Mucosa of gallbladder (tissue), 1 donor: ENCODE measurements at places on chromosomes 12 and 14.

- DNase-seq = no peak
Measured at GRCh38 chr12:25797386-25797785, 161.1 kb upstream of the RASSF8 start.

DNA sequence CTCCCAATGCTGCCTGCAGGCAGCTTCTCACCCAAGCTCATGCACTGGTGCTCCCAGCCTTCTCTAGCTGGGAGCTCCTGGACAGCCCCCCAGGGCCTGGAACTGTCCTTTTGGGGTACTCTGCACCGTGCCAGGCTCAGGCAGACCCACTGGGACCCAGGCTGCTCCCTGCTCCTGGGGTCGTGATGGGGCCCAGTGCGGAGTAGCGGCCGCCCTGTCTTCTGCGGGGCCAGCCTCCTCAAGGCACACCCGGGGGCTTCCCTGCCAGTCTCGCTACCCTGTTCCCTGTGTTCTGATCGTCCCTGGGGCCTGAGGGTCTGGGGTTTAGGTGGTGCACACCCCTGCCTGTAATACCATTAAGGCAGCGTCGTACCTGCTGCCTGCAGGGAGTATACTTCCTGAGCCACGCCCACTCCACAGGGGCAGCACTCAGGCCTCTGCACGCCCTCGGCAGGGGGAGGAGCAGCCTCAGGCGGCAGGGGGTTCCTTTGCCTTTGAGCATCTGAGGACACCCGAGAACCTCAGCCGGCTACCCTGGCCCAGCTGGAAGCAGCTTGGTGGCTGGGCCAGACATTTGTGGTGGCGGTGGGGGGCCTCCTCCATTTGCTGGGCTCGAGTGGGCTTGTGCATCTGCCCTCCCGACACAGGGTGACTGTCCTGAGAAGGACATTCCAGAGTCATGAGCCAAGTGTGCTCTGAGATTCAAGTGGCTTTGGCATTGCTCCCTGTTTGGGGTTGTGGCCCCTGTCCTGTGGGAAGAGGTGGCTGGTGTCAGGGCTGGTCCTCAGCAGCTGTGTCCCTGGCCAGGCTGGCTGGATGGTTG is 9.2 kb upstream of the CRIP2 start:
- DNase-seq = no peak

DNA sequence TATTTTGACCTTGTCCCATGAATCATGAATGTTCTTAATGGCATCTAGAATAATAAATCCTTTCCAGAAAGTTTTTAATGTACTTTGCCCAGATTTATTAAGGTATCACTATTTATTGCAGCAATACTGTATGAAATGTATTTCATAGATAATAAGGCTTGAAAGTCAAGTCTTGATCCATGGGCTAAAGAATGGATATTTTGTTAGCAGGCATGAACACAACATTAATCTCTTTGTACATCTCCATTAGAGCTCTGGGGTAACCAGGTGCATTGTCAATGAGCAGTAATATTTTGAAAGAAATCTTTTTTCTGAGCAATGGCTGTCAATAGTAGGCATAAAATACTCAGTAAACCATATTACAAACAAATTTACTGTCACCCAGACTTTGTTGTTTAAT is 141.6 kb upstream of the RPL10L start:
- no peak for DNase-seq

DNA sequence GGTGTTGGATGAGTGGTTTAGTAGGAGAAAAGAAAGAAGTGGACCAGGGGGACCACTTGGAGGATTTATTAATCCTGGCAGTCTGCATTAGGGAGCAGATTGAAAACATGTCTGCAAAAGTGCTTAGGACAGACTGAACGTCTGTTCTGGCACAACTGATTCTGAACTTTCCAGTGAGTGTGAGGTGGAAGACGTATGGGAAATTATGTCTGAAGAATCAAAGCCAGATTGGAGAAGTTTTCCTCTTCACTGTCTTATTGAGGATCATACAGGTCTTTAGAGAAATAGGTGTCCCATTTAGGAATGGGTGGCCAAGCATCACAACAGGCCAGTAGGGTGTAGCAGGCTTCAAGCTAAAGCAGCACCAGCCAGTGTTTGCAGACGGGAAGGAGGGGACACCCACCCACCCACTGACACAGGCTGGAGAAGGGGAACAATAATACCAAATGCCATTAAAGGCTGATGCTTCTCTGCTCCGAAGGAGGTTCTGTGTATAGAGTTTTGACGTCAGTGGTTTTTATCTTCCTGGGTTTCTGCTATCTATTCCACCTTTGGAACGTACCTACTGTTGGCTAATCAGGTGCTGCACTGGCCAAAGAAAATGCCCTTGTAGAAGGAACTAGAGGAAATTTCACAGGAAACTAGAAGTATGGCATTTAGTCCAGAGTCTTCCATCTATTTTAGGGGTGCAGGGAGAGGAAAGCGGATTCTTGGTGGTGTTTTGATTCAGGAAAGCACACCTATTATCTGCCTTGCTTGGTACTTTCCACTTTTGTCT is 1.8 kb downstream of the SRRM4 start:
- no peak for DNase-seq

DNA sequence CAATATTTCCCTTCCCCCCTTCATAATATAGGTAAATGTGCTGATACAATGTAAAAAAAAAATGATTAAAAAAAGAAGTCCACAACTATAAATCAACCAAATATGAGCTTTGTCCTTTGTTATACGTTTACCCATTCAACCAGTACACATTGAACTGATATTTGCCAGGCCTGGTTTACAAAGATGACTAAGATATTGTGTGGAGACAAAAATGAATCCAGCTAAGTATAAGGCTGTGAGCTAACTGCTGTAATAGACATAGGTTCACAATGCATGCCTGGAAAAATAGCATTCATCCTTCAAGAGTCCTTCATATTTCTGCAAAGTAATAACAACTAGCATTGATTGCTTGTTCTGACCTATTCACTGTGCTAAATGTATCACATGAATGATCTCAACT is 6.9 kb downstream of the C12orf56 start:
- DNase-seq = no peak

GRCh38 chr12:102821149-102821548 is 95.9 kb downstream of the PAH start:
- no peak for DNase-seq

GRCh38 chr12:118237052-118237665 is 101.2 kb downstream of the PEBP1 start:
- DNase-seq = no peak

GRCh38 chr14:91238661-91239060 is 5.8 kb downstream of the GPR68 start:
- no peak for DNase-seq

- DNase-seq = no peak
Measured at GRCh38 chr14:62759796-62760195, 285.5 kb downstream of the KCNH5 start.

DNA sequence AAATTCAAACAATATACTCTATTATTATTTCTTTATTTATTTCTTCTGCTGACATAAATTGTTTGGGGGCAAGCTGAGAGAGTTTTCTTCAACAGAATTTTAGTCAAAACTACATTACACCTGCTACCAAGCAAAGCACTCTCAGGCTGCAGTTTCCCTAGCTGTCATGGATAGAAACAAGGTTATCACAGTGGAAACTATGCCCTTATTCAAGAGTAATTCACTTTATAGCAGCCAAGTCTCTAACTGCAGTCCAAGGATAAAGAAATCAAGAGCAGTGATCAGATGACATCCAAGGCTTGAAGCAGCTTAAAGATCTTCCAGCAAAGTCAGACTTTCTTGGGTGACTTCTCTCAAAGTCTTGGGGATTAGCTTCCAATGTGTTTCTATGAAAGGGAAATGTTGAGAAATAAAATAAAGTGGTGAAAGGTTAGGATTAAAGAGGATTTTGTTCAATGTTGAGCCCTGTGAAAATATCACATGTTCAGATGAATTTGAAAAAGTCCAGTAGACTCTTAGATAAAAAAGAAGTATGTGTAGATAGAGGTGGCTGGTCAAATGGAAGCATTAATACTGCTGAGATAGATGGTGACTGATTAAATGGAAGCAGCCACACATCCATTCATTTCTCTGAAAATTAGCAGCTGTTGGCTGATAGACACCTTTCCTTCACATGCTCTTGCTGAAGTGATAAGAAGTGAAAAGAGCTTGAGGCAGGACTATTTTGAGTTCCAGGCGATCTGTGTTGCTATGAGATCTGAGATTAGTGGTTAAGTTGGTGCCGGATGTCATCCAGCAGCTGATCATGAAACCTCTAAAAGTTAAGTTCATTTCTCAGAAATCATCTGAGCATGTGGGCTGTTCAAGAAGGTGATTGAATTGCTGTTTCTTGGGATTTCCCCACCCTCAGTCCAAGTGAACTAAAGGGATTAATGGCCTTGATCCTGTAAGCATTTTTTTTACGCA is 257.8 kb upstream of the BTG1 start:
- DNase-seq = no peak

GRCh38 chr12:58420503-58420902 is 479.1 kb downstream of the ATP23 start:
- no peak for DNase-seq

GRCh38 chr12:47993491-47993890 is 10.8 kb downstream of the COL2A1 start:
- DNase-seq = no peak

DNA sequence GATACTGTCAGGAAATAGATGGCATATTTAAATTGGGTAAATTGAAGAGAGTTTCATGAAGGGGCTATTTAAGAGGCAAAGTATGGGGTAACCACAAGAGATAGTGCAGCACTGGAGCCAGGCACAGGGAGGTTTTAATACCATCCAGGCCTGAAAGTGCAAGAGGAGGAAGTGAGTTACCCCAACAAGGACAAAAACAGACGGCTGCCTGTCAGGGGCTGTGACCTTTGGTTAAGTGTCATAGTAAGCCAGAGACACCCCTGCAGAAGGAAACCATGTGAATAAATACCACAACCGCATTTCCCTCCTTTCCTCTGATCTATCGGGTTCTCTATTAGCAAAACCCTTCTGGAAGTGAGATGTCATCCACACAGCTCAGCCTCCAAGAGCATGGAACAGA is 122.0 kb upstream of the DHRS4 start:
- no peak for DNase-seq

DNA sequence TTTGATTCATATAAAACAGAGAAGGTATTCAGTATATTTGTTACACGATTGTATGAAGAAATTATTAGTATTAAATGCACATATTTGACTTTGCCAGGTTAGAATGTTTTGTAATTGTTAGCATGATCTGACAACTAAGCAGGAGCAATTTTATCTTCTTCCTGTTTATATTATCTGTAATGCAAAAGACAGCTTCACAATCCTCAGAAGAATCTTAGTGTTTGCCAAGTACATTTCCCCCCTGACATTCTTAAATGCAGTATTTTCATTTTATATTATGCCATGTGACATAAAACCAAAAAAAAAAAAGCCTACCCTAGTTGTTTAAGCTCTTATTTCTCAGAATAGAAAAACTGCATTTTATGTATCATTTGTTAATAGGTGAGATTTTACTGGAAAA is 469.4 kb downstream of the FOXG1 start:
- DNase-seq = no peak

GRCh38 chr14:65282896-65283253 is 129.7 kb upstream of the FUT8 start:
- no peak for DNase-seq

- DNase-seq = peak; percentile 83
Measured at GRCh38 chr14:101876555-101876938, 87.8 kb upstream of the DYNC1H1 start.

DNA sequence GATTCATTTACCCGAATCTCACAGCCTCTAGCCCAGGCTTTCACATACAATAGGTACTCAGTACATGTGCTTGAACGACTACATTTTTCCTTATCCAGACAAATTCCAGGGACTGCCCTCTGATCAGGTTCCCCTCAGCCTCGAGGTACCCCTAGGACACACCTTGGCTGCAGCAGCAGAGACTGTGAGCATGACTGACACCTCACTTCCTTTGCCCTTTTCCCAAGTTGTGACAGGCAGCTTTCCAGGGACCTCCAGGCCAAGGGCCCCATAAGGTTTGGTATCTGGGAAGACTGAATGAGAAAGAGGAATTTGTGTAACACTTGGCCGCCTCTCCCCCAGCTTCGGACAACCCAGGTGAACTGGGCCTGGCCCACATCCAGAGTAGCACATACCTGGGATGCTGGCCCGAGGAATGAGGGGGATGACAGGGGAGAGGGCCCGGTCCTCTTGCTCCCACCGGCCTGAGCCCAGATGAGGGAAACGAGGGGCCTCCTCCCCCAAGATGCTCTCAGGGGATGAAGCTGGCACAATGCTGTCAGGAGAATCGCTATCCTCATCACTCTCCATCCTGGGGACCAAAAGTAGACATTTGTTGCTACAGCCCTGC is 10.2 kb upstream of the PRKAG1 start:
- no peak for DNase-seq

DNA sequence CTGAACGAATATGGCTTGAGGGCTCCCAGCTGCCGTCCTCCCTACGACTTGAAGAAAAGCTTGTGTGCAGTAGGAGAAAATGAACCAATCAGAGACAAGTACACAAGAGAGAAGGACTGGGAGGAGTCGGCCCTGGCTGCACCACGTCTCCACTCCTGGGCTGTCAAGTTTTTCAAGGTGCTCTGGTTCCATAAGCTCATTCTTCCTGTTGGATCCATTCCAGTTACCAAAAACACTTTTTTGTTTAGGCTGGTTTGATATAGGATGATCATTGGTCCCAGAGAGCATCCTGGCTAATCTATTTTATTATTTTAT is 2.8 kb upstream of the A2ML1 start:
- DNase-seq = no peak

DNA sequence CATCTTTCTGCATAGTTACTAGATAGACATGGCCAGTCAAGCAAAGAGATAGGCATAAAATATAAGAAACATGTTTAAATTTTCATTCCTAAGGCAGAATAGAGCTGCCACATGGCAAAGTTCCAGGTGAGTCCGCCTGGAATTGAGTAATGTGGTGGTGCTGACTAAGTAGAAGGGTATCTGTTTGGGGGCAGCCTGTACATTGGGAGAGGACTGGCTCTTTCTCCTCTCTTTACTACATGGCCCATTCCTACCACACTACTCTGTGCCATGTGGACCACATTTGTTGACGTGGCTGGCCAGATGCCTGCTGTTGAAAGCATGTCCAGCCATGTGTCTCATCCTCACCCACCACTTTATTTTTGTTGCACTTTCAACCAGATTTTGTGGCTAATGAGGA is 354.0 kb downstream of the ETNK1 start:
- no peak for DNase-seq

- DNase-seq = no peak
Measured at GRCh38 chr12:25100194-25101091, 94.5 kb downstream of the DNAI7 start.

GRCh38 chr12:63294327-63294632 is 143.3 kb upstream of the AVPR1A start:
- DNase-seq = peak; percentile 23

DNA sequence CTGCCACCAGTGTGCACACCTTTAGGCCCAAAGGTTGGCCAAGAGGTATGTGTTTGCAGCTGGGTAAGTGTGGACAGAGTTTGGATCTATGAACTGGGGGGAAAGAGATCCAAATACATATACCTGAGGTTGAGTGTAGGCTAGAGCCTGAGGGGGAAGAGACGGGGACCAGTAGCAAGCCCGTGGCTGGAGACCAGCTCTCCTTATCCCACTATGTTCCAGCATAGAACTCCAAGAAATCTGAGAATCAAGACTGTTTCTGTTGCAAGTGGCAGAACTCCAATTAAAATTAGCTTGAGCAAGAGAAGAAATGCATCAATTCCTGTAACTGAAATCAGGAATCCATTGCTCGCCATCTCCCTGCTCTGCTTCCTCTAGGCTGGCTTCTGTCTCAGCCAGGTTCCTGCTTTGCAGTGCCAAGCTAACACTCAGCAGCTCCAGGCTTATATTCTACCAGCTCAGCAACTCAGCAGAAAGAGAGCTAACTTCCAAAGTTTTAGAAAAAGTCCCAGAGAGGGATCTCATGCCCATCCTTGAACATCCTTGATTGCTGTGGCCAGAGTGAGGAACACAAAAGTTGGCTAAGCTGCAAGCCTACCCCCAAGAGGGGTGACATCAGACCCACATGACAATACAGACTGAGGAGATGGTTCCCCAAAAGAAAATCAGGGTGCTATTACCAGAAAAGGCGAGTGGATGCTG is 1.5 kb upstream of the PCK2 start:
- no peak for DNase-seq
